ENCODE measurements at places on chromosomes 13 and 19.
A peak's percentile ranks its signal among the peaks of the same experiment; 100 is the strongest.

DNA sequence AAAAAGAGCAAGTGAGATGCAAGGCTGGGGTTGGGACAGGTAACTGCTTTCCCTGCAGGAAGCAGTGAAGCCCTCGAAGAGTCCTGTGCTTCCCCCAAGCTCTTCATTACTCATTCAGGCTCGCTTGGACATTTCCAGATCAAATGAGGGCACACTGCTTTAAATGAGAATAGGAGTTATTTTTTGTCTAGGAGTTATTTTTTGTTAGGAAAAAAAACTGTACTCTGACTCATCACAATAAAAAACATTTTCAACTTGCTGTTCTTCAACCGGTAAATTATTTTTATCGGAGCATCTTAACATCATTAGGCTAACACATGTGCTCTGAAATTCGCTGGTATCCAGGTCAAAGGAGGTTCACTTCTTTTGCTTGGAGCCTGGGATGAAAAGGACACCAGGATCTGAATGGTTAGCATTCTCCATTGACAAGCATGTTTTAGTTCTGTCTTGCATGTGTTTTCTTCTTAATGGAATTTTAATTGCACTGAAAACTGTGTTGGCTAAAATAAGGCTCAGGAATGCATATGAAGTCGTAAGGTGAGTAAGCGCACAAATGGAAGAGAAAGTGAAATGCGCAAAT, 80.7 kb upstream of the STK24 start:
- DNase-seq = no peak

DNA sequence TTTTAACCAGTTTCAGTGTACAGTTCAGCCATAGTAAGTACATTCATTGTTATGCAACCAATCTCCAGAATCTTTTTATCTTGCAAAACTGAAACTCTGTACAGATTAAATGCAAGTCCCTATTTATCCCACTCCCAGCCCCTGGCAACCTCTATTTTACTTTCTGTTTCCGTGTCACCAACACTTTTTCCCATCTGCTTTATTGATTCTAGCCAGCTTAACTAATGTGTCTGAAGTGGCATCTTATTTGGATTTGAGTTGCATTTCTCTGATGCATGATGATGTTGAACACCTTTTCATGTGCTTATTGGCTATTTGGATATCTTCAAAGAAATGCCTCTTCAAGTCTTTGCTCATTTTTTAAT, 18.9 kb downstream of the SPATA13 start:
- no peak for DNase-seq

DNA sequence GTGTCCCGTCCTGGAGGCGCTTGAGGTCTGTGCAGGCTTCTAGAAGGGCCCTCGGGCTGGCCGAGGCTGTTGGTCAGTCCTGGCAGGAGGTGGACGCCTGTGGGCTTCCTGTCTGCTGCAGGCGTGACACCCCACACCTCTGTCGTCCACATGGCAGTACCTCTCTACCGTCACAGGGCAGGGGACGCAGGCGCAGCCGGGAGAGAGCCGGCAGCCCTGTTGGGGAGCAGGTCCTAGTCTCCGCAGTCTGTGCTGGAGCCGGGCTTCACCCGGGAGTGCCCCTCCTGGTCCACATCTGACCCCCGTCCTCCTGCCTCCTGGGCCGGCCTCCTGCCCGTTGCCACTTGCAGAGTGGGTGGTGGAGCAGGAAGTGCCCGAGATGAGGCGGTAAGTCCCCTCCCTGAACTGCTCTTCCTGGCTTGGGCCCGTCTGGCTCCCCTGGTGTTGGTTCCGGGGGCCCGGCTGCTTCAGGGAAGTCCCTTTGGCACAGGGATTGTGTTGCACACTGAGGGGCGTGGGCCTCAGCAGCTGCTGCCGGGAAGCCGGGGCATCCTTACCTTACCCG, 106.0 kb downstream of the KDM4B start:
- no peak for DNase-seq

GRCh38 chr19:2922987-2923386, 21.8 kb downstream of the ZNF77 start:
- no peak for DNase-seq

- DNase-seq = no peak
These were observed 356.9 kb downstream of the NDFIP2 start for GRCh38 chr13:79837741-79838450.

- no peak for DNase-seq
These were observed 17.2 kb upstream of the JUND start for GRCh38 chr19:18298601-18299000.

DNA sequence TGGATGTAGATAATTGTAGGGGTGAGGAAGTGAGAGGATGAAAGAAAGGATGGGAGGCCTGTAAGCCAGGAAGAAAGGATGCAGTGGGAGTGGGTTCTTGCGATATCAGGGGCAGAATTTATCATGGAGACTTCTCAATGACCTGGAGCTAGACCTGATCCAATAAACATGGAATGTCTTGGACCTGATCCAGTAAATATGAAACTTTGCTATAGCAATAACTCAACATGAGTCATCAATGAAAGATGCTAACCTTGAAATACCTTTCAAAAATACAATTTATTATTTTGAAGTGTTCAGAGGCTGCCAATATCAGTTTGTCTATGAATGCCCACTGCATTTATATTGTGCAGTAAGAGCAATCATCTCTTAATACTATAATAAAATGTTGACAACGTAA, 279.5 kb downstream of the POU4F1 start:
- DNase-seq = no peak

DNA sequence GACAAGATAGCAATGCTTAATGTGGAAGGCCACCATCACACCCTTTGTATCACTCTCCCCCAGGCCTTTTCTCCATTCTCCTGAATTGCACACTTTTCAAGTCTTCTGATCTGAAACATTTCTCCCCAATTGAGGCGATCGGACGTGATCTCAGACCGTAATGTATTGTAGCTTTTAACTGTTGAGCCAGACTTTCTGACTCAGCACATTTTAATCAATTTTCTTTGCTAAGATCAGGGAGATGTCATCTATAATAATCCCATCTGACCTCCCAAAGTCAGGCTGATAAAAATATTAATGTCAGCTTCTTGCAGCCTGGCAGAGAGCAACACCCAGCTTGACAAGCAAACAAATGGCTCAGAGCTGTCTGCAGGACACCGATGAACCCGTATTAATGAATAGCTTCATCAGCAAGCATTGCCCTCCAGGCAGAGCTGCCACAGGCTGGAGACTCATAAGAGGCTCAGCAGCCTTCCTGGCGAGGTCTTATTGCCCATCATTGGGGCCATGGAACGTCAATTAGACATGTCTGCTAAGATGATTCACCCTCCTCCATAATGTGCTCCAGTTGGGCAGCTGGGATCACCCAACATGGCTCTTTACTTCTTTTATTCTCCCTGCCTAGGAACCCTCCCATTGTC, 60.2 kb upstream of the UQCRFS1 start:
- peak; percentile 40 for DNase-seq

- DNase-seq = no peak
These were observed 367.0 kb downstream of the NALCN start for GRCh38 chr13:101049166-101049850.

DNA sequence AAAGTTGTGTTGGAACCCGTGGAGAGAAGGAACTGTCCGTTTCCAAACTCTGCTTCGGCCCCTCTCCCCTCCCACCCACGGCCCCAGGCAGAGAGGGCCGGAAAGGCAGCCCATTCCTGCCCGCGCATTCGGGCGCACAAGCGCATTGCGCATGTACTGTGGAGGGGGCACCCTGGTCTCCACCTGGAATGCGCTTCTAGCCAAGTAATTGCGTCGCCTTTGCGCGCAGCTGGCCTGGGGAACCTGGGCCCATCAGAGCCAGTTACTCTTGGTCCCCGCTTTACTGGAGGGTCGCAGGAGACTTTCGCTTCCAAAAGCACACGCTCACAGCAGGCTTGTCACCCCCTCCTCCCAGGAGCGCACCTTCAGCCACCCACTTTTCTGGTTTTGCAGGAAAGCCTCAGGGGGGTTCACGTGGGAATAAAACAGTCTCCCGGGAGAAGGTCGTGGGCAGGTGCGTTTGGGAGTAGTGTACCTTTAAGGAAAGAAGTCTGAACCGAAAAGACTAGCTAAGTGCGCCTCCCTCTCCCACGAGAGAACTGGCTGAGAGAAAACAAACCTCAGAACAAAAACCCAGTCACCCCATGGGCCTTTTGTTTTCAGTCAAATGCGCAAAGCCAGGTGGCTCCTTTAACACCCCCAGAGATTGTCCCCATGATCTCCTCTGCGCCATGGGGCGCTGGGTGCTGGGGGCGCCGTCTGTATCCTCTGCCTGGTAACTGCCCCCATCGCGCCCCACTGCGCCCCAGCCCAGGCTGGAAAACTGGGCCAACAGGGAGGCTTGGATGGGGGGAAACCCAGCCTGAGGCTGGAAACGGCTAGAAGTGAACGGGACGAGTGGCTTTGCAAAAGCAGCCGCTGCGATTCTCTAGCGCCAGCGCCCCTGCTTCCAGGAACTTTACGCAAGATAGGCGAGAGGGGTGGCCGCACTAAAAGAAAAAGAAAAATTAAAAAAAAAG, 28.5 kb downstream of the GSX1 start:
- DNase-seq = no peak

- no peak for DNase-seq
These were observed 57.2 kb downstream of the TNFSF11 start for GRCh38 chr13:42631181-42631580.

- DNase-seq = no peak
These were observed 8.6 kb upstream of the FKRP start for GRCh38 chr19:46737298-46737654.

- DNase-seq = no peak
These were observed 110.2 kb downstream of the STK24 start for GRCh38 chr13:98466634-98467236.

DNA sequence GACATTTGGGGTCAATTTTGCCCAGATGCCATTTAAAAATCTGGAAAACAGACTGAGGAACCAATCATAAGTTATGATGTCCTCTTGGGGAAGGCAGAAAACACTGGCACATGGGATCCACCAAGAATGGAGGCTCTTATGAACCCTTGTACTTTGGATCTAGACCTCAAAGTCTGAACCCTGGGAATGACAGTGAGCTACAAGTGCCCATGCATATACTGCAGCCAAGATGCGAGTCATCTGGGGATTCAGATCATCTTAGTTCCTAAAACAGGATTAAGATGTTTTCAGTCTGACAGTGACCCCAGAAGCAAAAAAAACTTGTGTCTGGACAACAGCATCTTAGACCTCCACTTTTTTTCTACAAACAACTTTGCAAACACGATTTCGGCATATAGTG, 100.2 kb upstream of the SIAH3 start:
- DNase-seq = no peak

GRCh38 chr13:100650326-100650725, 24.3 kb downstream of the TMTC4 start:
- DNase-seq = no peak

DNA sequence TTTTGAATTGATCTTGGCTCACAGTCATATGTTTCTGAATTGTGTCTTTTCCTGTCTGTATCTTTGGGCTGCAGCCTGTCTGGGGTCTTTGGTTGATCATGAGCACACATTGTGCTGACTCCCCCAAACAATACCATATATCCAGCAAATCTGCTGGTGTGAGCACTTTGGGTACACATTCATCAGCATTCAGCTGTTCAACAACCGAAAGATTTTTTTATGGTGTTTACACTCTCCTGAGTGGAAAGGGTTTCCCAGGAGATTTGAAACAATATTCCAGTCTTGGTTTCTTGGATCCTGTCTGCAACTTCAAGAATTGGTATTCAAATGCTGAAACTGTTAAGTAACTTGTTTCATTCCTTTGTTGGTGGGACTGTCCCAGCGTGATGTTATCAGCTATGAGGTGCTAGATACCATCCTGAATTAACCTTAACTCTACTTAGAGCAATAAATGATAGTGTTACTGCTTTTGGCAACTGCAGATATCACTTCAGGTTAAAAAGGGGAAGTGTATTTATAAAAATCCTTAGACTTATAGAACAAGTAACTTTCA, 78.4 kb upstream of the DIAPH3 start:
- DNase-seq = no peak

- no peak for DNase-seq
These were observed 3.1 kb downstream of the SOX21 start for GRCh38 chr13:94709001-94709834.

DNA sequence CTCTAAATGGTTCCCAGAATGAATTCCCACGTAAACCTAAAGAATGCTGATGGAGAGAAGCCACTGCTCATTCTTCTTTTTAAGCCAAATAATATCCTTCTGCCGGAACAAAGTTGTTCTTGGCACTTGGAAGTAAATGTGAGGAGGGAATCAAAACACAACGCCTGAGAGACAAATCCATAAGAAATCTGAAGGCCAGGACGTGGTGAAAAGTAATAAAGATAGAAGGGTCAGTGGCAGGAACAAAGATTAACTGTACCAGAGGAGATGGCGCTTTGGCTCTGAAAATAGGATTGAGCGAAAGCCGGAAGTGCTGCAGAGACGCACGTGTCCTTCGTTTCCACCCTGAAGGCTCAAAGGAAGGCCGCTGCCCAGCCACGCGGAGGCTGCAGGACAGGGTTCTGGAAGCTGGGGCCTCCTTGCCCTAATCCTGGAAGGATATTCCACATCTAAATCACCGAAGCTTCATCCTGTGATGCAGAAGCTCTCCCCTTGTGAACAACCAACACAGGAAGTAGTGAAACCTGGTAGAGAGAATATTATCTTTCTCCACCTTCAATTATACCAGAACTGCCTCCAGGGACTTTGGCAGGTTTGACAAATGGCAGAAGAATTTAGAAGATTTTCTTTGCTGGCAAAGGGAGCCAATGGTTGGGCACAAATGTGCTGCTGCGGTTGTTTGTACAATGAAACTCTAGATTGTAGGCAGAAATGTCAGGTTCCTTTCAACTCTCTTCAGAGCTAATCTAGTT, 214.6 kb upstream of the SERP2 start:
- peak; percentile 57 for DNase-seq

DNA sequence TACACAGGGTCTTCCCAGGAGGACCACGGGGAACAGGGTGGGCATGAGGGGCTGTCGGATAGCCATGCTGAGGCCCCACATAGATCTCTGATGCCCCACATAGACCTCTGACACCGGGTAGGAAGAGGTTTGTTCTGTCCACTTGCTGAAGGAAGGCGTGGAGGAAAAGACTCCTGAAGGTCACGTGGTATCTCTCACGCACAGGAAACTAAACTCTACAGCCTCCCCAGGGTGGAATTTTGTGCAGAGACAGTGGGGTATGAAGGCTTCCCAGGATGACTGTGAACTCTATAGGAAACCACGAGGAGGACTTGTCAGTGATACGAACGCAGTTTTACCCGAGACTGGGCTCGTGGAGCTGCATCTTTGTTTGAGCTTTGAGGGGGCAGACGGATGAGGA, 2.8 kb downstream of the EVI5L start:
- no peak for DNase-seq

- DNase-seq = no peak
These were observed 57.8 kb upstream of the ITM2B start for GRCh38 chr13:48175185-48175584.

GRCh38 chr13:40381935-40382764, 284.3 kb downstream of the FOXO1 start:
- no peak for DNase-seq

- DNase-seq = no peak
These were observed 362.6 kb downstream of the KLF5 start for GRCh38 chr13:73421310-73421912.

GRCh38 chr13:29522044-29522685, 73.3 kb downstream of the SLC7A1 start:
- DNase-seq = no peak

- DNase-seq = no peak
These were observed 30.1 kb upstream of the METTL21C start for GRCh38 chr13:102724923-102725322.

GRCh38 chr19:54041969-54042606, 21.6 kb downstream of the VSTM1 start:
- DNase-seq = no peak

Data from osteocyte (in vitro differentiated cells).